Fibroblast of villous mesenchyme (primary cell): ENCODE measurements at places on chromosomes 2 and 18. TPM values are rescaled to one million over a fixed set of nuclear protein-coding genes. Genes with fewer than 3 reads are reported as not detected.
A peak's percentile ranks its signal among the peaks of the same experiment; 100 is the strongest.

DNA sequence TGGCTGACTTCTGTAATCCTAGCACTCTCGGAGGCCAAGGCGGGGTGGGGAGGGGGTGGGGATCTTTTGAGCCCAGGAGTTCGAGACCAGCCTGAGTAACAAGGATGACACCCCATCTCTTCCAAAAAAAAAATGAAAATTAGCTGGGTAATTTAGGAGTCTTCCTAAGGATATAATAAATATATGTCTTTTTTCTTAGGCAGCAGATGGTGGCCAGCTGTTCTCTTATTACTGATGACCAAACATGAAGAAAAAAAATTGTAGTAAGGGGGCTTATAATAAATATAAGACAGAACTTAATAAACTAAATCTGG lies 4.2 kb upstream of the IMPA2 start:
- DNase-seq, result no peak

DNA sequence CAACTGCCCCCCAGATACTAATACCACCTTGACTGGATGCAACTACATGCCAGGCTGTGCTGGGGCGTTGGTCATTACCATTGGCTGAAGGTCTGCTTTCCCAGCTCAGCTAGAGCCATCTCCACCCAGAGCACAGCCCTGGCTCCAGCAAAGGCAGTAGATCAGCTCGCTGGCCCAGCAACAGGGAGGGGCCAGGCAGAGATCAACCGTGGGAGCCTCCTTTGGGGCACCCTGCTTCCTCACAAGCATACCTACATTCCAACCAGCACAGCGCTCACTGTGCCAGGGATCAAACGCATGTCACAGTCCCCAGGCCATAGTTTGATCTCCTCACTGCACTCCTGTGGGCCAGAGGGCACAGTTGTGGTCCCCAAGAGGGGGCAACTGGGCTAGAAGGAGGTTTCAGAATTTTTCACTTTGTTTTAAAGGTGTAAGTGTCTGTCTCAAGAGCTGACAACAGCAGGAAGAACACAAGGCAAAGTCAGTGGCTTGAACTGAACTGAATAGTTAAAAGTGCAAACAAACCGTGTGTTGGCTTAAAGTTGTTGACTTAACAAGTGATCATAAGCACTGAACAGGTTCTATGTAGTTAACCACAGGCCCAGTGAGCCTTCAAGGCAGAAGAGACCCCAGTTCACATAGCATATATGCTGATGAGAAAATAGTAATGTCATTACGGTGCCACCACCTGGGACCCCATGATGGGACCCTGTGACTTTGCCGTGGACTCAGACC lies 70.1 kb upstream of the BZW1 start:
- DNase-seq, result no peak

DNA sequence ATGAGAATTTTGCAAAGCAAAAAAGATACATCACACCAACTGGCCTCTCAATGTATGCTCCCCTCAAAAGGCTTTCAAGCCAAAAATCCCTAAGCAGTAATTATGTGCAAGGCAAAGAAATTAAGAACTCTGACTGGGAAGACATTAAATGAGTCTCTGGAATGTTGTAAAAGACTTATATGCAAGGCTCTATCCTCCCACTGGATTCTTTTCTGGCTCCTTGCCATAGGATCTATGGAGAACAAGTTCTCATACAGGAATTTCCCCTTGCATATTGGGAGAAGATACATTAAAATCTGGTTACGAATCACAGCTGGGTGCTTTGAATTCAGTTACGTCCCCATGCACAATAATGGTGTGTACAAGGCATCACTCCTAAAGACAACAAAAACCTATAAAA lies 73.4 kb upstream of the ATL2 start:
- DNase-seq, result no peak

DNA sequence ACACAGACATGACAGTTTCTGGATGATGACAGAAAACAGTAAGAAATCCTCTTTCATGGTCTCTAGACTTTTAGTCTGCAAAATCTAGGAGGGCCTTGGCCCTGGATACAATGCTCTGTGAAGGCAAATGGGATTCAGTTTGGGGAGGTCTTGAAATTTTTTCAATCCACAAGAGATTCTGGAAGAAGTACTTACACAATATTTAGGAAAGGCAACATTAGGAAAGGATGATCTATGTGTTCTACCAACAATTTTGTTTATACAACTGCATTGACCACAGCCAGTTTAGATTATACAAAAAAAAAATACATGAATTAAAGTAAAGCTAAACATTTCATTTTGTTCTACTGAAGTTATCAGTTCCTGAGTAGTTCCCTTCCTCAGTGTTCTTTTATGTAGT lies 208.0 kb downstream of the SRBD1 start:
- DNase-seq, result peak; percentile 23

Gene MARCHF4
- 5.2 and 10.8 TPM in 2 replicates for total RNA-seq

Gene AQP12A
- not detected in 2 replicates for total RNA-seq

Gene FBXO36
- total RNA-seq, result 3.5 and 3.9 TPM in 2 replicates

Gene HRH4
- under 0.01 TPM in 1 of 2 replicates, not detected in the other for total RNA-seq

Gene AGPS
- 36.7 and 46.2 TPM in 2 replicates for total RNA-seq
